ENCODE measurements at places on chromosomes 11 and 22.

- no peak for DNase-seq
These were observed 696.2 kb upstream of the TENM4 start for GRCh38 chr11:80136991-80137390.

DNA sequence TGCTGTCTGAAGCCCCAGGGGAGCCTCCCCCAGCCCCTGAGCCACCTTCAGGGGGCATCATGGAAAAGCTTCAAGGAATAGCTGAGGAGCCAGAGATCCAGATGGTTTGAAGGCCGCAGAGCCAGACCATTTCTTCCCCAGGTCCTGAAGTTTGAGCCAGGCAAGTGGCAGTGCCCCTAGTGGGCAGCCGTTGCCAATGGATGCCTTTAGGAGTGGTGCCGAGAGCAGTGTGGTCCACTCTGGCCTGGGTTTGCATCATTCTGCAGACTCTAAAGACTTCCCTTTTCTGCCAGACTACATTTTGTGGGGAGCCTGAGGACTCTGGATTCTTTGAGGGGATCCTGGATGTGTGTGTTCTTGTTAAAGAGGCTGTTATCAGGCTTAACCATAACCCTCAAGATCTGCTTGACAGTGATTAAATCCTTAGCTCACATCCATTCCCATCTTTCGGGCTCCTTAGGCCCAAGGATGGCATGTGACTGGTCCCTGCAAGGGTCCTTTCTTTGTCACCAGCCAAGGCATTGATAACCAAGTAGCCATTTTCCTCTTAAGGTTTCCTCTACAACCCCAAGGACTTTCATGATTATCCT lies 13.1 kb downstream of the HINFP start:
- DNase-seq, result no peak

DNA sequence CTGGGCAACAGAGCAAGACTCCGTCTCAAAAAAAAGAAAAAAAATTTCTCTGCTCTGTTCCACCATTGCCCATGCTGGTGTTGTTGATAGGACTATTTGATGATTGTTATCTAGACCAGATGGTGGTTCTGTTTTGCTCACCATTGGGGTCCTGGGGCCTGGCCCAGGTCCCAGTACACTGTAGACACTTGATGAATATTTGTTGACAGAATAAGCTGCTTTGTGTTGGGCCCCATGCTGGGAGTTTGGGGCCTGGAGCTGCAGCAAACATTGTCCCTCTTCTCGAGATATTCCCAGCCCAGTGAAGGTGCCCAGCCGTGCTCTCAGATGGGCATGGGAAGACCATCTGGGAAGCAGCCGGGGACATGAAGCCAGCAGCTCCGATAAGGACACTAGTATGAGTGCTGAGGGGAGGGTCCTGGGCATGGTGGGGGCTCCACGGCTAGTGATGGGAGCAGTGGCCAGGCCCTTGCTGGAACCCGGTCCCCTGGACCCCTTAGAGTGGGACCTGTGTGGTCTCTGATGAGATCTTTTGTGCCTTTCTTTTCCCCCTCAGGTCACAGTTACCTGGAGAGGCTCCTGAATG lies 13.6 kb downstream of the INCENP start:
- DNase-seq, result no peak

GRCh38 chr22:50696799-50697561 lies 24.4 kb downstream of the SHANK3 start:
- no peak for DNase-seq

- no peak for DNase-seq
These were observed 2.6 kb upstream of the CARD18 start for GRCh38 chr11:105142167-105142566.

GRCh38 chr11:73359930-73360742 lies 16.1 kb upstream of the RELT start:
- no peak for DNase-seq

All from NCI-H2107 (cell line).